ENCODE measurements at places on chromosomes 3 and 15.

GRCh38 chr3:187684880-187685279 lies 14.7 kb upstream of the SST start:
- DNase-seq = no peak

GRCh38 chr3:107001635-107002034 lies 375.6 kb upstream of the CCDC54 start:
- DNase-seq = no peak

DNA sequence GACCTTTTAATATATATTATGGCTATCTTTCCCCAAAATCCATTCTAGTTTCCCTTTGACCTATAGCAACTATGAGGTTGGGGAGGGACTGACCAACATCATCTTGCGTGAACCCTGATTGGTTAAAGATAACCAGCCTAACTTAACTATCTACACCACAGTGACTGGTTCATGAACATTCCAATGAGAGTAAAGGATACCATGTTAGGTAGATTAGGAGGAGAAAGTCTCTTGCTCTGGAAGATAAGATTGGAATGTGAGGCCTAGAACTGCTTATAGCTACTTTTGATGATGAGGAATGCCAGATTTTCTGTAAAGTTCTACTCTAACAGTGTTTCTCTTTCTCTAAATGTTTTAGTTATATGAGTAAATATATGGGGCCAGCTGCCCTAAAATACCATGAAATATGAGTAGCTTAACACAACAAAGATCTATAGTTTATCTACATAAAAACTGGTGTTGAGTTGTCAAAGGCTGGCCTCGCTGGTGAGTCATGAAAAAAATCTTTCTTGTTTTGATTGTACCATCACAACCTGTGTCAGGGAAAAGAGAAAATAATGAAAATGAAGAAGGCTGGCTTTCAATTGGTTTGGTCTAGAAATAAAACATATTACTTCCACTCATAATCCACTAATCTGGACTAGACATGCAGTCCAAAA lies 481.4 kb downstream of the NSUN3 start:
- DNase-seq = no peak

- DNase-seq = no peak
Measured at GRCh38 chr3:155730843-155731242, 14.0 kb downstream of the PLCH1 start.

- no peak for DNase-seq
Measured at GRCh38 chr3:65884071-65884470, 154.6 kb downstream of the MAGI1 start.

- DNase-seq = peak; percentile 46
Measured at GRCh38 chr3:44712455-44713075, at the start of gene ZNF502. ZNF502 (plus strand) TSS chr3:44712660; CDS start chr3:44720262, 7,602 bp downstream.

- DNase-seq = no peak
Measured at GRCh38 chr3:139227827-139228226, 116.0 kb upstream of the MRPS22 start.

Data from stimulated activated CD8-positive, alpha-beta memory T cell treated with anti-CD3 and anti-CD28 coated beads, Interleukin-4, amount 100 ng/mL, for 4 hours (primary cell).